Mesenteric fat pad (tissue), 1 donor: ENCODE measurements at places on chromosomes 6 and 20.

DNA sequence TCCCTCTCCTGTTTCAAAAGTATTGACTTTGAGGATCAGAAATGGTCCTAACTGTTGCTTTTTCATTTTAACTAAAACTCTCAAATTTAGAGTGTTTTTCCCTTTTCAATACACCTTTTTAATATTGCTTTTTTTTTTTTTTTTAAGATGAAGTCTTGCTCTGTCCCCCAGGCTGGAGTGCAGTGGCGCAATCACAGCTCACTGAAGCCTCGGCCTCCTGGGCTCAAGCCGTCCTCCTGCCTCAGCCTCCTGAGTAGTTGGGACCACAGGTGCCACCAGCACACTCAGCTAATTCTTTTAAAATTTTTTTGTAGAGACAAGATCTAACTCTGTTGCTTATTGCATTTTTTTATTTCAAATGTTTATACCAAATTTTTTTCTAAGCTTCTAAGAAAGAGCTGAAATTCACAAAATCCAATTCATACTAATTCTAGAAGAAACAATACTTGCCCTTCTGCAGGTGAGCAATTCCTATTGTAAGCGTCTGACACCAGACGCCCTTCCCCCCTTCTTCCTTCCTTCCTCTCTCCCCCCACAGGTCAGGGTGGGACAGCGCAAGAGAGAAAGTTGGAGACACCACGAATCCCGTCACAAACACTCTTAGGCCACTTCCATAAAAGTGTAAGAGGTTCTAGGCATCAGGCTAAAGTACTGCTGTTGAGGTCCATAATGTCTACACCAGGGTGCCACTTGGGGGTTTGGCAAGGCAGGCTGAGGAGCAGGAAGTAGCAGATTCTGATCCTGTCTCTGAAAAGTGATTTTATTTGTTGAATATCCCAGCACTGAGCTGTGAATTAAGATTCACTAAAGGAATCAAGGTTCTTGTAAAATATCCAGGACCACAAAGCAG lies 12.8 kb downstream of the DLL1 start:
- no peak for DNase-seq

GRCh38 chr6:33206027-33206863 lies 1.8 kb downstream of the HSD17B8 start:
- peak; percentile 69 for DNase-seq

- no peak for DNase-seq
These were observed 75.4 kb upstream of the TMEM244 start for GRCh38 chr6:129936329-129937165.

GRCh38 chr20:33859157-33859695 lies 48.1 kb downstream of the CHMP4B start:
- DNase-seq, result no peak

DNA sequence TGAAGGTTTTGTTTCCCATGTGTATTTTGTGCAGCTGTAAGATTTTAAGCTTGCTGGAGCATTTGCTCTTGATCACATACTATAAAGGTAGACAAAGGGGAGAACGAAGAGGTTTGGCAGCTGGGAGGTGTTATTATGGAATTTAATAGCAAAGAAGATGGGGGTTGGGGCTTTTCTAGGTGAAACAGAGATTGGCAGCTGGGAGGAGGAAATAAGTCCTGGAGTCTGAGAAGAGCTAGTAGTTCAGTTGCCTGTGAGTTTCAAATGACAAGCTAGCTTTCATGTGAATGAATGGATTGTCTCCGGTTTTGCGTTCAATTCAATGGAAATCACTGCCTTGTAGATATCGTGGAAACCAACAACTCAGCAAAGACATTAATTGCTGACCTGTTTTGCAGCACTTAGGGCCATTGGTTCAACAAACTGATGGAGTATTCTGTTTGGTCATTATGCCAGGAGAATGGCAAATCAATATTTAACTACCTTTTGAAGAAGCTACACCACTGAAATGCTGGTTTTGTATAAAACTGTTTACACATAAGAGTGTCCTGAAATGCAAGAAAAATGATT lies 38.1 kb upstream of the FLRT3 start:
- DNase-seq, result no peak

- no peak for DNase-seq
These were observed 6.0 kb downstream of the RFX6 start for GRCh38 chr6:116883005-116883404.

GRCh38 chr6:68741501-68742386 lies 106.7 kb downstream of the ADGRB3 start:
- DNase-seq, result no peak

GRCh38 chr20:25247000-25247517 lies 826 bp upstream of the PYGB start:
- DNase-seq, result no peak

DNA sequence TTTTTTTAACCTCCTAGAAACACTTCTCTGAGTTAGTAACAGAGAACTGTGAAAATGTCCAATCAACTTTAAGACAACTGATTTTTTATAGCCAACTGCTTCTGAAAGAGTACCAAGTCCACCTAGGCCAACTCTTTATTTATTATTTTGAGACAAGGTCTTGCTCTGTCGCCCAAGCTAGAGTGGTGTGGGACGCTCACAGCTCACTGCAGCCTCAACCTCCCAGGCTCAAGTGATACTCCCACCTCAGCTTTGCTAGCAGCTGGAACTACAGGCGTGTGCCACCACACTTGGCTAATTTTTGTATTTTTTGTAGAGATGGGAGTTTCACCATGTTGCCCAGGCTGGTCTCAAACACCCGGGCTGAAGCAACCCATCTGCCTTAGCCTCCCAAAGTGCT lies 331.6 kb downstream of the RNGTT start:
- DNase-seq, result no peak

GRCh38 chr6:156883497-156884252 lies 106.5 kb downstream of the ARID1B start:
- no peak for DNase-seq

DNA sequence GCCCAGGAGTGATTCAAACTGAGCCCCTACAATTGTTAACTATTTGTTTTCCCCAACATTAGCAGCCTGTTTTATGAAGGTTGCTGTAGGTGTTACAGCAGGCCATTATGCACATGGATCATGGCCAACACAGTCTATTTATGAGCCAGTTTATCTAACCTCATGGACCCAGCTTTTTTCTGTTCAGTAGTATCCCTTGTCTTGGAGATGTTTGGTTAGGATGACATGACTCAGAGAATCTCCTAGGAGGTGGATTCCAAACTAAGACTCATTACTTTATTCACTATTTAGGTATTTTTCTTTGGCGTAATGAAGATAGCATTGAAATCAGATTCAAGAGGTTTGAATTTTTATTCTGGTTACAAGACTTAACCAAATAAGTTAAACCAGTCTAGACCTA lies 62.8 kb upstream of the TFB1M start:
- DNase-seq, result no peak

DNA sequence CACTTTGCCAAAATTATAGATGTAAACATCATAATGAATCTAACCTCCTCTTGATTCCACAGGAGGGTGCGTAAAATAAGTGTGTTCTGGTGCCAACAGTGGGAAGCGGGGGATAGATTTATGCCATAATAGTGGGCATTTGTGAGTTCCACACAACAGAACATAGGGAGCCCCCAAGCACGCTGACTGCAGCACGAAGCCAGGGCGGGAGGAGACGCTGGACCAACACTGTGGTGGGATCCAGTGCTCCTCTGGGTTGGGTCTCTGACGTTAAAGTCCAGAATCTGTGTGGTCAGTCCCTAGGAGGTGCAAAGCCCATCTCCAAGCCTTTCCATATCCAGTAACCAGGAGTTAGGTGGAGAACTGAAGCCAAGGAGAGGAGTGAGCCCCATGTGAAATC lies 1.8 kb upstream of the TTLL2 start:
- DNase-seq, result peak; percentile 73

GRCh38 chr6:16639684-16640480 lies 121.4 kb downstream of the ATXN1 start:
- DNase-seq, result no peak

- DNase-seq, result peak; percentile 86
These were observed 2.2 kb upstream of the NNAT start for GRCh38 chr20:37518606-37519507.

GRCh38 chr20:13533946-13534345 lies 104.8 kb downstream of the TASP1 start:
- DNase-seq, result no peak
